ENCODE measurements at places on chromosomes 16 and 17.

GRCh38 chr16:68332411-68333121, 21.7 kb downstream of the PRMT7 start:
- DNase-seq = no peak

DNA sequence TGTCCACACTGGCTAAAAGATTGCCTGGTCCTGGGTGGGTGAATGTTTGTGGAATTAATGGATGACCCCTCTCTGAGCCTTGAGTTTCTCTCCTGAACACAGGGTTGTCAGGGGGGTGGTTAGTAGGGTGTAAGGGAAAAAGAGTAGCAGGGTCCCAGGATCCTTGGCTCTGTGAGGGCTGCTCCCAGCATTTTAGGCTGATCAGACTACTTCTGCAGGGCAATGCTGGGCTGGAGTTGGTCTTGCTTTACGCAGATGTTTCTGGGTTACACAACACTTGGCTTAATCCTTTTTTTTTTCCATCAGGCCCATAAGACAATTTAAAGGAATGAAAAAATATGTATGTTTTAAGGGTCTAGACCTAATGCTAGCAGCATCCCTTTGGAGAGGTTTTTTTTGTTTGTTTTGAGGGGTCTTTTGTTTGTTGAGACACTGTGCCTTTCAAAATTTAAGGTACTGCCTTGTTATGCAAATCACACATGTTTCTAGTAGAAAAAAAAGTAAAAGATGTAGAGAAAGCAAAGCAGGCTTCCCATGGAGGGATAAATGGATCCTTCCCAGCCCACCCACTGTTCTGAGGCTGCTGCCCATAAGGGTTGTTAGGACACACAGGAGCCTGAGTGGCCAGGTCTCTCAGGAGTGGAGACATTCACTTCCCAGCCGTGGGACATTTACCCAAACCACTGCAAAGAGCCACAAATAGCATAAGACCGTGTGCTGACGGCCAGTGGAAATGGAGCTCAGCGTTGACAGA, 225.6 kb upstream of the HSBP1 start:
- no peak for DNase-seq

GRCh38 chr17:61058066-61058465, 341.6 kb upstream of the TBX2 start:
- no peak for DNase-seq

- DNase-seq = no peak
Measured at GRCh38 chr17:30332057-30332542, 1.8 kb downstream of the TMIGD1 start.

DNA sequence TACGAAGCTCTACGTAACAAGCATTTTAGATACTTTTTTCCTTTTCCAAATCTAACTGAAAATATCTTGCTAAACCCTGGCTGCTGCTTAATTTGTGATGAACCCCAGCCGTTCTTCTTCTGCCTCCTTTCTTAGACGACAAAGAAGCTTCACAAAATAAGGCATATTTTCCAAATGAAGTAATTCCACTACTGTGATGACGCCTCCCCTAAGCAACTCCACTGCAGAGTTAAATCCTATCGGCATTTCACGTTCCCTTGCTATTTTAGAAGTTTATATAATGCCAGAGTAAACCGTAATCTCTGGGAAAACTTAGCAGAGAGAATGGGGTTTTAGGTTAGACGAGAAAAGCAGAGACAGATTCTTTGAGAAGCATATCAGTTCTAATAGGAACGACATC, 683.1 kb upstream of the SALL1 start:
- DNase-seq = no peak

DNA sequence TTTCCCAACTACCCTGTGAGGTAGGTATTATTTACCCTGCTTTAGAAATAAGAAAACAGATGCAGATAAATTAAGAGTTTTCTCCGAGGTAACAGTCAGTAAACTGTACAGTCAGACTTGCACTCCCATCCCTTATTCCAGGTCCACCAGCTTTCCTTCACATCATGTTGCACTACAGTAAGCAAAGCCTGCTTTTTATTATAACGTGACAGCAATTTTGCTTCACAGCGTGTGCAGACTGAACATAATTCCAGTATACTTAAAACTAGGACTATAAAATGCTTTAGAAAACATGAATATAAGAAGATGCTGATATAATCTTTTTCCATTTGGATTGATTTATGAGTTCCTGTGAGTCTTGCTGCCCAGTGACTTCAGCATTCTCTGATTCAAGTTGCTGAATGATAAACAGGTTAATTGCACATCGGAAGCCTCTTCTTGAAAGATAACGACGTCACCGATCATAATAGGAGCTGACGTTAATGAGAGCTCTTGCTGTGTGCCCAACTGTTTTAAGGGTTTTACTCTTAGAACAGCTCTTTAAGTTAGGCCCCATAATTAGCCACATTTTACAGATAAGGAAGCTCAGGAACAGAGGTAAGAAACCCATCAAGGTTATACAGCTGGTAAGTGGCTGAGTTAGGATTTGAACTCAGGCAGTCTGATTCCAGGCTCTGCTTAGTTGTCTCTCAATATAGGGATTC, 1.4 kb downstream of the LIG3 start:
- no peak for DNase-seq

DNA sequence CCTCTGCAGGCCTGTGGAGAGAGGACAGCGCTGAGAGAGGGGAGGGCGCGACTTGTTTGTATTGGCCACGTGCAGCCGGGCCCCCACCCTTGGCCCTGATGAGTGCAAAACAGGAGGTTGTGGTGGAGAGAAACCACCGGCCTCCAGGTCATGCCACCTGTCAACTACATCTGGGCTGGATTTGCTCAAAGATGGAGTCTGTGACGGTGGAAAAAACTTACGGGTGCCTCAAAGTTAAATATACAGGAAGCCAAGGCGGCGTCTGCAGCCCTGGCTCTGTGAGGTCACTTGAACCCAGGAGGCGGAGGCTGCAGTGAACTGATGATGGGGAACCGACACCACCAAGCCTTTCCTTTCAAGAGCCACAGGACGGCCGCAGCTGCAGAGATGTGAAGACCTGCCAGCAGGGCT, 15.7 kb downstream of the C16orf74 start:
- peak; percentile 48 for DNase-seq

DNA sequence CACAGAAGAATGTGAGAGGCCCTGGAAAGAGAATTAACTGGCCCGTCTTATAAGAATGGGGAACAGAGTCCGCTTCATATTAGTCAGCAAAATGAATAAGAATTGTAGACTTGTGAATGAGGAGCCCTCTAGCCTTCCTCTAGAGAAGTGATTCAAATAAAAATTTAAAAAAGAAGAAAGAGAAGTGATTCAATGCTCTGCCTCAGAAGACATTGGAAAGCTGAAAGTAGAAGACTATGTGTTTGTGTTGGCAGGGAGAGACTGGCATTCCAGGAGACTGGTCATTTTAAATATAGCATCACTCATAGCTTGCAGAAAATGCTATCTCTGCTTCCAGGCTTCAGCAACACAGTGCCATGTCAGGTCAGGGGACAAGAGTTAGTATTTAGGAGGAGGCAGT, 190.6 kb upstream of the HS3ST3A1 start:
- DNase-seq = no peak

- no peak for DNase-seq
Measured at GRCh38 chr17:76685846-76686245, 24.9 kb downstream of the MXRA7 start.

GRCh38 chr16:15483857-15484256, 49.5 kb downstream of the BMERB1 start:
- no peak for DNase-seq

GRCh38 chr17:3551189-3551588, 6.4 kb downstream of the TRPV3 start:
- no peak for DNase-seq

DNA sequence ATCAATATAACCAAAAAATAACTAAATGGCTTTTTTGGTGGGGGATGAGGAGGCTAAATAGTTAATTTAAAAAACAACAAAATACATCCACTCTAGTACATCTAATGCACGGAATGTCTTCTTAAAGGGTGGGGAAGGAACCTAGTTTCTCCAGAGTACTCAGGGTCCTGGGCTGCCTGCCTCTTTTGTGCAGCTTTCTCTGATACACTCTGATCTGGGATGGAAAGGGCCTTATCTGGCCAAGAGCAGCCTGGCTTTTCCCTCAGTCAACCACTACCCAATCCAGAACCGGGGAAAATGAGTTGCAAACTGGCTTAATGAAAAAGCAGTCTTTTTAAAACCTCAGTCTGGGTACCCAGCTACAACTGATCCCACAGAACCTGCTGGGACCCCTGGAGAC, 42.9 kb downstream of the DCUN1D3 start:
- DNase-seq = no peak

GRCh38 chr17:20721171-20721570, 141.6 kb downstream of the CDRT15L2 start:
- DNase-seq = no peak

- DNase-seq = no peak
Measured at GRCh38 chr16:12432136-12432535, 371.6 kb downstream of the CPPED1 start.

GRCh38 chr17:50303596-50303995, 29.3 kb downstream of the TMEM92 start:
- no peak for DNase-seq

- no peak for DNase-seq
Measured at GRCh38 chr16:78438632-78439031, 339.2 kb downstream of the WWOX start.

GRCh38 chr16:9422762-9423513, 331.5 kb downstream of the HAPSTR1 start:
- DNase-seq = no peak

DNA sequence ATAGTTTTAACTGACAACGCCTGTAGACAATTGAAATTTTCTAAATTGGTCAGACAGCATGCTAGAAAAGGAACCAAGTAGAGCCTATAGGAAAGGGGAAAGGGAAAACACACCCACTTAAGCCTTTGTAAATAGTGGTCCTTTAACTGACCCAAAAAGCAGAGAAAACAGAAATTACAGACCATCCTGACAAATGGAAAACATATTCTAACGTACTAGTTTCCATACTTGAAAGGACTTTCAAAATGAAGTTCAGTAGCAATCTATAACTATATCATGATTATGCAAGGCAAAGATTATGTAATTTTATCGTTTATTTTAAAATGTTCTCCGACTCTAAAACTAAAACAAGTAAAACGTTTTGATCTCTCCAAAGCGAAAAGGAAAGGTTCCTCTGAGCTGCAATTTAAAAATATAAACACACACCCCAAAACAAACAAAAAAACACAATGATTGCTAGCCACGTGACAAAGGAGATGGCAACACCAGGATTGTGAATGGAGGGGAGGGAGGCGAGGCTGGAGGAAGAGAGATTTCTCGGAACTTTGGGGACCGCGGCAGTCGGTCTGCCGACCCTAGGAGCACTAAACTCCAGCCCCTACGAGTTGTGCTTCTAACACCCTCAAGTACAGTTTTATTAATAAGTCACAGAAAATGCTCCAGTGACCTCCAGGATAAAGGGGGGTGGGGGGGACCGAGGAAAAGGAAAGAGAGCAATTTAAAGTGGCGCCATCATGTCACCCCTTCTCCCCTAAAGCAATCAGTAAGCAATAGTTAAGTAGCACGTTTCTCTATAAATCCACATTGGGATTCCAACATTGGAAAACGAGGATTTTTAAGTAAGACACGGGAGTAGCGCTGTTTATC, 1.7 kb downstream of the KANSL1 start:
- DNase-seq = no peak
